ENCODE measurements at places on chromosomes 1 and 21.

DNA sequence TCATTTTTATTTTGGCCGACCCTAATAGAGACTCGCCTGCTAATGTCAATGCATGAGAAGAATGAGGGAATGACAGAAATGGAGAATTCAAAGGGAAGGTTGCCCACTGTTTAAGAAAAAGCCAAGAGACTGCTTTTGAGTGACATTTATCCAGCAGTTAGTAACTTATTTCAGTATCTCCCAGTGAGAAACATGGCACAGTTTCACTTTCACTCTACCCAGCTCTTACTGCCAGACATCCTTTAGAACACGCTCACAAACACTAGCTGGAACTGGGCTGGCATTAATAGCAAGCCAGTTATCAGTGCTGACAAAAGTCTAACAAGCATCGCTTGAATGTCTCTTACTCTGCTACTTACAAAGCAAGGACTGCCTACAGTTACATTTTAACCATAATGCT lies 8.5 kb downstream of the GGPS1 start:
- no peak for DNase-seq

DNA sequence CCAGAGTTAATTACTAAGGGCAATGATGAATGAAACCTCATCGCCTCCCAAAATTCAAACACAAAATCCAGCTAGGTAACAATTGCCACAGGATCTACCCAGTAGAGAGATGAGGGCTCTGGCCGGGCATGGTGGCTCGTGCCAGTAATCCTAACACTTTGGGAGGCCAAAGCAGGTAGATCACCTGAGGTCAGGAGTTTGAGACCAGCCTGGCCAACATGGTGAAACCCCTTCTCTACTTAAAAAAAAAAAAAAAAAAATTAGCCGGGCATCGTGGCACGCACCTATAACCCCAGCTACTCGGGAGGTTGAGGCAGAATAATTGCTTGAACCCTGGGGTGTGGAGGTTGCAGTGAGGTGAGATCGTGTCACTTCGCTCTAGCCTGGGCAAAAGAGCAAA lies 15.8 kb downstream of the CD2 start:
- no peak for DNase-seq

DNA sequence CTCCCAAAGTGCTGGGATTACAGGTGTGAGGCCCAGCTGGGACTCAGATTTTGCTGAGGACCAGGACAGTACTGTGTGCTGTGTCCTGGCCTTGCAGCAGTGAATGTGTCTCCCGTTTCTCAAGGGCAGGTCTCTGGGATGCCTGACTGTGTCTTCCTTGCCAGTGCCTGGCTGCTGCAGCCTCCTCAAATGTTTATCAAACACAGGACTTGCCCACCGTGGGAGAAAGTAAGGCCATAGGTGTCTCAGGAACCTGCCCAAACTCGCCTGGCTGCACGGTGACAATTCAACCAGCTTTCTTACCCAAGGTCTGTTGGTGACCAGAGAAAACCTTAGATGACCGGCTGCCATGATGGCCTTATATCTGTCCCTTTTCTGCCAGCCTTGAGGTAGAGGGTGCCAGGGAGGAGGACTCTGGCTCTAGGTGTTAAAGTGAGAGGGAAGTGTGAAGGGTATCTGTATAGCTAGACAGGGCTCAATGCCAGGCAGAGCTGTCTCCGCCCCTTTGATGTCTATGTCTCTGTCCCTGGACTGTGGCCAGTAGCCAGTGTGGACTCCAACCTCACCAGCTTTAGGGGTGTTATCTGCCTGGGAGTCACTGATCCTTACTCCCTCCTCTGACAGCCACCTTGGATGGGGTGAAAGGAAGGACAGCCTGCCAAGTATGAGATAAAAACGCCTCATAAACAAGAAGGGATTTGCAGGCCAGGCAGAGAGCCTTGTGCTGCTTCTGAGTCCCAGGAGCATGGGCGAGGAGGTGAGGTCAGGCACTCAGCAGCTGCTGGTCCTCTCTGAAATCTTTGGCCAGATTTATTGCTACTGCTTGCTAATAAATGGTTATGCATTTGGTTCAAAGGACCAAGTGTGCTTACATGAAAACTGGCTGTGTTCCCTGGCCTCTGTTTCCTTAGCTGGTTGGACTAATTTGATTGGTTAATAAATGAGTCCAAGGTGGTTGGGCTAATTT lies 22.3 kb downstream of the IL6R start:
- DNase-seq: no peak

- DNase-seq: no peak
Measured at GRCh38 chr1:9960706-9961562, 17.7 kb downstream of the NMNAT1 start.

DNA sequence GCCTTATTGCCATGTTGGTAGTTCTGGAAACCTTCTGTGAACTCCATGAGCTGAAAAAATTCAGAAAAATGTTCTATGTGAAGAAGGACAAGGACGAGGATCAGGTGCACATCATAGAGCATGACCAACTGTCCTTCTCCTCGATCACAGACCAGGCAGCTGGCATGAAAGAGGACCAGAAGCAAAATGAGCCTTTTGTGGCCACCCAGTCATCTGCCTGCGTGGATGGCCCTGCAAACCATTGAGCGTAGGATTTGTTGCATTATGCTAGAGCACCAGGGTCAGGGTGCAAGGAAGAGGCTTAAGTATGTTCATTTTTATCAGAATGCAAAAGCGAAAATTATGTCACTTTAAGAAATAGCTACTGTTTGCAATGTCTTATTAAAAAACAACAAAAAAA lies 57.4 kb downstream of the KCNK1 start:
- no peak for DNase-seq

- no peak for DNase-seq
Measured at GRCh38 chr1:185774394-185774793, 40.2 kb downstream of the HMCN1 start.

- no peak for DNase-seq
Measured at GRCh38 chr1:14715802-14716201, 117.3 kb downstream of the KAZN start.

DNA sequence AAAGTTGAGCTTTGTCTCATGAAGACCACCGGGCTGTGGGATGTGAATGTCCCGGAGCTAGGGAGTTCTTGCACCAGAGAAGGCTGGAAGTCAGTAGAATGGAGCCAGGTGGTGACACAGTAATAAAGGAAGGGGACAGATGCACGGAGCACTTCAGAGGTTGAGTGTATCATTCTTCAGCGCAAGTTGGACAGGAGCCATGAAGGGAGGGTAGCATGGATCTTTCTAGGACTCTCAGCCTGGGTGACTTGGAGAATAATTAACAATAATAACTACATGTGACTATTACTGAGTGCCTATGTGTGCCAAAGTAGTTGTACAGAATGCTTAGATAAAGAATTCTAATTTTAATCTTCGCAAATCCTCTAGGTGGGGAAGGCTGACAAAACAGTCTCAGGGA lies 258.7 kb upstream of the AJAP1 start:
- no peak for DNase-seq

DNA sequence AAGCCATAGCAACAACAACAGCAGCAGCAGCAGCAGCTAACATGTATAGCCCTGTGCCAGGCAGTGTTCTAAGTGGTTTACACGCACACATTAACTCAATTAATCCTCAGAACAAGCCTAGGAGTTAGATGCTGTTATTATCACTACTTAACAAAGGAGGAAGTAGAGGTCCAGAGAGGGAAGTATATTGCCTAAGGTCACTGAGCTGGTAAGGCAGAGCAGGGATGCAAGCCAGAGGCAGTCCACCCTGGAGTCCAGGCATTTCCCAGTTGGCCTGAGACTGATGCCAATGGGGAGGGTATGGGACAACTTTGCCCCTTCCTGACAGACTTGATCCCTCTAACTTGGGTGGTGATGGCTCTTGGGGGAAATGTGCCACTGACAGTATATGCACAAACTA lies 6.8 kb downstream of the CDC14A start:
- DNase-seq: no peak

GRCh38 chr1:17369466-17369865 lies 2.5 kb upstream of the PADI6 start:
- no peak for DNase-seq

- no peak for DNase-seq
Measured at GRCh38 chr1:156746406-156746727, 5.1 kb downstream of the HDGF start.

GRCh38 chr1:61083013-61083806 lies 849 bp downstream of the NFIA start:
- no peak for DNase-seq

- DNase-seq: no peak
Measured at GRCh38 chr21:34956416-34957316, 92.4 kb downstream of the RUNX1 start.

- no peak for DNase-seq
Measured at GRCh38 chr1:113821916-113822315, 9.6 kb upstream of the RSBN1 start.

GRCh38 chr1:205515781-205516253 lies 11.3 kb downstream of the CDK18 start:
- no peak for DNase-seq

DNA sequence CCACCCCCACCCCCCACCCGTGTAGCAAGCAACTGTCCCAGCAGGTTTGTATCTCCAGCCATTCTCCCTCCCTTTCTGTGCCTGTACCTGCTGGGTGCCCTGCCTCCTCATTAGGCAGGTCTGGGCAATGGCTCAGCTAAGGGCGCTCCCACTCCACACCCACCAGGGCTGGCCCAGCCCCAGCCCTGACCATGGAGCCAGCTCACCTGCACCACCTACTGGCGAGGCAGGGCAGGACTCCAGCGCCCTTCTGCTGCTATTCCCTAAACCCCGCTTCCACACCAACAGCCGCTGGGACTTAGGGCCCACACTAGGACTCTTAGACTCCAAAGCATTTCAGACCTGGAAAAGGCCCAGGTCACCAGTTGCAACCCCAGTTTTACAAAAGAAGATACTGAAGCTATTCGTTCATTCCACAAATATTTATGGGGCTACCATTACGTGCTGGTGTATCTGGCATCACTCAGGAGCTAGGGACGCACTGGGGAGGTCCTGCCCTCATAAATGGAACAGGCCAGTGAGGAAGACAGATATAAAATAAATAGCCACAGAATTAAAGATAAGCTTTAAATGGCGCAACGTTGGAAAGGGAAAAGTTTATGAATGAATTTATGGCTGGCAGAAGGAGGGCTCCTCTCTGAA lies 24.0 kb downstream of the PGLYRP3 start:
- peak; percentile 7 for DNase-seq

GRCh38 chr1:226433341-226433720 lies 25.4 kb upstream of the PARP1 start:
- no peak for DNase-seq

DNA sequence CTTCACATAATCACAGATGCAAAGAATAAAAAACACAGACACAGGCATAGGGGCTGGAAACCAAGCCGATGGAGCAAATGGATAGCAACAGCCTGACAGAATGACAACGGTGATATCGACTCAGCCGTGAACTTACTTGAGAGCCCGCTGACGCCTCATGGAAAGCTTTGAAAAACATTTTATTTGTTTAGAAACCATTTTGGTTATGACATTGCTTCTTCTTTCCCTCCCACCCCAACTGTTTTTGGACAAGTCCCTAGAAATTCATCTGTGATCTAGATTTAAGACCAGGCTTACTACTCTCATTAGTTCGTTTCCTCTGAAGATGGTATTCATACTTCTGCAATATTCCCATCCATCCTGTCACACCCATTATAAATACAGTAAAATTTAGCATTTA lies 44.9 kb downstream of the PCSK9 start:
- DNase-seq: no peak

DNA sequence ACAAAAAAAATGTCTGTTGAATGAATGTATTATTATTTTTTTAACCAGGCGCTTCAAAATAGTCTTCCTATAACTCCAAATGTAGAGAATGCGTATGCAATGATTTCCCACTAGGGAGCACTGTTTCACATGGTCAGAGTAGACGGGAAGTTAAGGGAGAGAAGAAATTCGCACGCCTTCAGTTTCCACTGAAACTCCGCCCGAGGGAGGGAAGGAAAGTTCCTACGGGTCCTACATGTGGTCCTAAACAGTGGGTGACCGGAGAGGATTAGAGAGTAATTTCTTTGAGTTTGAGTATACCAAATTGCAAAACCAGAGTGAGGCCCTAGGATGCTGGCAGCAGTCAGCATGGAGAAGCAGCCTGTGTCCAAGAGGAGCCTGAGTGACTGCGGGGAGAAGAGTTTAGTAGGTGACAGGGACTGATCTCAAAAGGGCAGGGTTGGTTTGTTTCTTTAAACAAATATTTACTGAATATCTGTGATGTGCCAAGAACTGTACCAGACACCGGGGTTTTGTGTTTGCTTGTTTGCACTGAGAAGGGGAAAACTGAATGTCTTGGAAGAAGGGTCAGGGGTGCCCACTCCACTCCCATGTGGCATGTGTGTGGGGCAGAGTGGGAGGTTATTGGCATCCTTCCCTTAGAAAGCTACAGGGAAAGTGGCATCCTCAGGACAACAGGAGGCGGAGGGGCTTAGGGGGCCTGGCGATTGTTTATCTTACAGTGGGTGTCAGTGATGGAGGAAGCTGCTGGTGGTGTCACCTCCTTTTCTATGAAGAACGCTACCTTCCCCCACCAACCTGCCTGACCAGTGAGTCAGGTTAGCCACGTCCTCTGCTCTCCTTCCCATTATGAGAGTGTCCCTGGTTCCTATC lies 22.8 kb downstream of the RNU5D-1 start:
- no peak for DNase-seq
